ENCODE measurements at places on chromosomes 12 and 14.

GRCh38 chr12:110786012-110786411, 43.3 kb upstream of the PPP1CC start:
- no peak for DNase-seq

- no peak for DNase-seq
Measured at GRCh38 chr14:34668111-34668510, 38.2 kb upstream of the SNX6 start.

DNA sequence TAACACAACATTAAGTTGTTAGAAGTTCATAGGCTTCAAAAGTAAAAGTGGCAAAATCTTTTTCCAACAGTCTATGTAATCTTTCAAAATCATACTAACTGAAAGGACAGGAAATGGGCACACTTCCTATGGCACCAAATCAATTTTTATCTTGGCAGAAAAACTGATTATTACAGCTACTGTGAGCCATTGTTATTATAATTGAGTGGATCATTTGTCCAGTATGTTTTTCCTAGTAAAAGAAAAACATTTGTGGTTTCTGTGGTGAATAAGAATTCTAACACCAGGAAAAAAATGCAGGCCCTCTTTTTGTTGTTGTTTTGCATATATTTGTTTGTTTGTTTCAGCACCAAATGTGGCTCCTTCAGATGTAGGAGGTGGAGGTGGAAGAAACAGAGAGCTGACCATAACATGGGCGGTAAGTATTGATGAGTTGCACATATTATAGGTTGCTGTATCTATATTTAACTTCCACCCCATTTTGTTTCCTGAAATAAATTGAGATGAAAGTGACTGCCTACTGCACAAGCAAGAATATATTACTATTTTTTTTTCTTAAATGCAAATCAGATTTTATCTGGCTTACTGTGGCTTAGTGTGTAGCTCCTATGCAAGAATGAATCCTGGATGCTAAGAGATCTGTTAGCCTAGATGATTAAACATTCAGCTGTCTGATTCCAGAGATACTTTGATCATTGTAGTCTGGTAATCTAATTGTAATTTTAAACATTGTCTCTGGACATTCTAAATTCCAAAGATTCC, 174.1 kb upstream of the PDZRN4 start:
- DNase-seq = no peak

- no peak for DNase-seq
Measured at GRCh38 chr12:27785882-27786570, 6.0 kb upstream of the MANSC4 start.

GRCh38 chr12:117023998-117024960, 74.9 kb downstream of the TESC start:
- DNase-seq = no peak

GRCh38 chr14:91901449-91902226, 34.3 kb upstream of the TC2N start:
- DNase-seq = no peak

DNA sequence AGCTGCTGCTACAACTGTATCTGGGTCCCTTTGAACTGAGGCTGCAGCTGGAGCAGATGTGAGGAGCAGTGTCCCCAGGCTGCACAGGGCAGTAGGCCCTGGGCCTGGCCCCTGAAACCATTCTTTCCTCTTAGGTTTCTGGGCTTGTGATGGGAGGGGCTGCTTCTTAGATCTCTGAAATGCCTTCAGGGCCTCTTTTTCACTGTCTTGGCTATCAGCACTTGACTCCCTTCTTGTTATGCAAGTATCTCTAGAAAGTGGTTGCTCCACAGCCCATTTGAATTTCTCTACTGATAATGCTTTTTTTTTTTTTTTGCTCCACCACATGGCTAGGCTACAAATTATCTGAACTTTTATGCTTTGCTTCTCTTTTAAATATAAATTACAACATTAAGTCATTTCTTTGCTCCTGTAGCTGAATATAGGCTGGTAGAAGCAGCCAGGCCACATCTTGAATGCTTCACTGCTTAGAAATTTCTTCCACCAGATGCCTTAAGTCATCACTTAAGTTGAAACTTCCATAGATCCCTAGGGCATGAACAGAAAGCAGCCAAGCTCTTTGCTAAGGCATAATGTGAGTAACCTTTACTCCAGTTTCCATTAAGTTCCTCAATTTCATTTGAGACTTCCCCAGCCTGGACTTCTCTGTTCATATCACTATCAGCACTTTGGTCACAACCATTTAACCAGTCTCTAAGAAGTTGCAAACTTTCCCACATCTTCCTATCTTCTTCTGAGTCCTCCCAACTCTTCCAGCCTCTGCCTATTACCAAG, 41.1 kb downstream of the ACSM4 start:
- no peak for DNase-seq

- no peak for DNase-seq
Measured at GRCh38 chr12:90069711-90070110, 361.1 kb upstream of the ATP2B1 start.

DNA sequence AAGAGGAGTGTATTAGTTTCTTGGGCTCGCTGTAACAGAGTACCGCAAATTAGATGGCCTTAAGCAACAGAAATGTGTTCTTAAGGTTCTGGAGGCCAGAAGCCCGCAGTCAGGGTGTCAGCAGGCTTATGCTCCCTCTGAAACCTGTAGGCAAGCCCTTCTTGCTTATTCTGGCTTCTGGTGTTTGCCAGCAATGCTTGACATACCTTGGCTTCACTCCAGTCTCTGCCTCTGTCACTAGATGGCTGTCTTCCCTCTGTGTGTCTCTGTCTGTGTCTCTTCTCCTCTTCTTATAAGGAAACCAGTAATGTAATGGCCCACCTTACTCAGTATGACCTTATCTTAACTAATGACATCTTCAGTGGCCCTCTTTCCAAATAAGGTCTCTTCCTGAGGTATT, 85.1 kb downstream of the DERA start:
- DNase-seq = no peak

- DNase-seq = no peak
Measured at GRCh38 chr12:125983094-125983783, 918.0 kb downstream of the AACS start.

DNA sequence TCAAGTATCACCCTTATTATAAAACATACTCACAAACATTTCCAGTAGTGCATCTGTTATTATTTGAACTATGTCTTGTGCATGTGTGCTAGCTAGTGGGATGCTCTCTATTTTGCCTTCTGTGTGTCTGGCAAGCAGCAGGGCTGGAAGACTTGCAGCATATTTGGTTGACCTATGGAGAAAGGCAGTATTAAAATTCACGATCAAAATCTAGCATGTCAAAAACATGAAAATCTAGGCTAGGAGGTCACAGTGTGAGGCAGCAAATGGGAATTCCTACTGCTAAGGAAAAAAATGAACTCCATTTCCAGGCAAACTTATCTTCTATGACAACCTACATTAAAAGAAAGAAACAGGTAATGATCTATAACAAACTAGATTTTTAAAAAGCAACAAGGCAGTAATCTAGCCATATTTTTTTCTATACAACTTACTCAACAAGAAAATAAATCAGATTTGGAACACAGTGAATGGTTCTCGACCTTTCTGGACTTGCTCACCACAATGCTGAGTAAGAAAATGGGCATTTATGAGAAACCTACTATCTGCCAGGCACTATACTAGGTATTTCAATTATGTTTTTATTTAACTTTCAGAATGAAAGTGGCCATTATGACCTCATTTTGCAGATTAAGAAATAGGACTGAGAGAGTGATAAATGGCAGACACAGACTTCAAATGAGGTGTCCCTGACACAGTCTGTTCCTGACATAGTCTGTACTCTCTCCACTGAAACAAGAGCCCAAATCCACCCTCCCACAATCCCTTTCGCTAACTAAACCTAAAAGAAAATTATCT, 96.8 kb downstream of the TXNDC16 start:
- DNase-seq = no peak

GRCh38 chr14:62436261-62436660, 609.0 kb downstream of the KCNH5 start:
- no peak for DNase-seq

- DNase-seq = no peak
Measured at GRCh38 chr12:104281636-104282035, 21.9 kb upstream of the EID3 start.

DNA sequence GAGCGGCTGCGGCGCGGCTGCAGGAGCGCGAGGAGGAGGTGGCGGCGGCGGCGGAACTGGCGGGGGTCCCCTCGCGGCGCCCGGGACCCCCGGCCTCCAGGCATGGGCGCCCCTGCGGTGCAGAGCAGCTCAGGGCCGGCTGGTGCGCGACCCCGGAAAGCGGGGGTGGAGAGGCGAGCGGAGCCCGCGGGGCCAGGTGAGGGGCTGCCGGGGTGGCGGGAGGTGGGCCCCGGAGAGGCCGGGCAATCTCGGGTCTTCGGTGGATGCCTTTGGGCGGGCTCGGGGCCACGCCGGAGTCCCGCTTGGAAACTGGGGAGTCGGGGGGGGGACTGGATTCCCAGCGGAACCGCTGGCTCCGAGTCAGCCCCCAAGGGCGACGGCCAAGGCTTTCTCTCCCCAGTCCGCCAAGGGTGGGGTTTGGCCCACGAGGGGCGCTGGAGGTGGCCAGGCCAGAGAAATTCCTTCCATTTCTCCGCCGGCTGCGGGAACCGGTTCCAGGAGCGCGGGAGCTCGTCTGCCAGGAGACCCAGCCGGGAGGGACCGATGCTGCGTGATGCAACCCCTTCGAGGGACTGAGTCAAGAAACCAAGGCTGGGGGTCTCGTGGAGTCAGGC, 13.9 kb upstream of the NR4A1 start:
- no peak for DNase-seq

GRCh38 chr12:123939716-123940626, 32.7 kb downstream of the CCDC92 start:
- DNase-seq = no peak

- no peak for DNase-seq
Measured at GRCh38 chr12:4086481-4086880, 187.1 kb upstream of the CCND2 start.

- DNase-seq = no peak
Measured at GRCh38 chr14:94344389-94344788, 21.3 kb upstream of the SERPINA6 start.

- no peak for DNase-seq
Measured at GRCh38 chr12:91105807-91106206, 5.5 kb downstream of the LUM start.
